Activated effector memory CD4-positive, alpha-beta T cell treated with anti-CD3 and anti-CD28 coated beads, Interleukin-2, amount 50 U/mL, for 16 hours (primary cell): ENCODE measurements at places on chromosomes 16 and 17.
A peak's percentile ranks its signal among the peaks of the same experiment; 100 is the strongest.

- no peak for DNase-seq
Measured at GRCh38 chr16:21704266-21704665, 40.5 kb downstream of the OTOA start.

GRCh38 chr17:17070931-17071330, 28.7 kb downstream of the MPRIP start:
- peak; percentile 50 for DNase-seq

DNA sequence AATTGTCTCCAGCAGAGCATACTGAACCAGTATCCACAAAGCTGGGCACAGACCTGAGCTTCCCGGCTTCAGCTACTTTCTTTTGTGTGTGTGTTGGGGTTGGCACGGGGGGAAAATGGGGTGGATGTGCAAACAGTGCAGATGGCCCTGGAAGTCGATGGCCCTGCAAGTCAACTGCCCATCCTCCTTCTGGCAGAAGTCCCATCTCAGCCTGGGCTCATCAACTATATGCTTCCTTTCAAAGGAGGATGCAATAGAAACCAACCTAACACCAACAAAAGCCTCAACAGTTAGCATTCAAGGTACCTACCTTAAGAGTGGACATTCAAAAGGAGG, 55.7 kb downstream of the SOX9 start:
- no peak for DNase-seq

DNA sequence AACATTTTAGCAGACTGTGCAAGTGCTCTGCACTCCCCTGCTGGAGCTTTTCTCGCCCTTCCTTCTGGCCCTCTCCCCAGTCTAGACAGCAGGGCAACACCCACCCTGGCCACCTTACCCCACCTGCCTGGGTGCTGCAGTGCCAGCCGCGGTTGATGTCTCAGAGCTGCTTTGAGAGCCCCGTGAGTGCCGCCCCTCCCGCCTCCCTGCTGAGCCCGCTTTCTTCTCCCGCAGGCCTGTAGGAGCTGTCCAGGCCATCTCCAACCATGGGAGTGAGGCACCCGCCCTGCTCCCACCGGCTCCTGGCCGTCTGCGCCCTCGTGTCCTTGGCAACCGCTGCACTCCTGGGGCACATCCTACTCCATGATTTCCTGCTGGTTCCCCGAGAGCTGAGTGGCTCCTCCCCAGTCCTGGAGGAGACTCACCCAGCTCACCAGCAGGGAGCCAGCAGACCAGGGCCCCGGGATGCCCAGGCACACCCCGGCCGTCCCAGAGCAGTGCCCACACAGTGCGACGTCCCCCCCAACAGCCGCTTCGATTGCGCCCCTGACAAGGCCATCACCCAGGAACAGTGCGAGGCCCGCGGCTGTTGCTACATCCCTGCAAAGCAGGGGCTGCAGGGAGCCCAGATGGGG, 3.1 kb downstream of the GAA start:
- DNase-seq, result no peak

- DNase-seq, result no peak
Measured at GRCh38 chr17:68390888-68391545, 66.3 kb downstream of the WIPI1 start.

GRCh38 chr17:65190467-65191097, 53.4 kb downstream of the RGS9 start:
- no peak for DNase-seq

- peak; percentile 8 for DNase-seq
Measured at GRCh38 chr16:1884155-1884760, 12.3 kb upstream of the MEIOB start.

DNA sequence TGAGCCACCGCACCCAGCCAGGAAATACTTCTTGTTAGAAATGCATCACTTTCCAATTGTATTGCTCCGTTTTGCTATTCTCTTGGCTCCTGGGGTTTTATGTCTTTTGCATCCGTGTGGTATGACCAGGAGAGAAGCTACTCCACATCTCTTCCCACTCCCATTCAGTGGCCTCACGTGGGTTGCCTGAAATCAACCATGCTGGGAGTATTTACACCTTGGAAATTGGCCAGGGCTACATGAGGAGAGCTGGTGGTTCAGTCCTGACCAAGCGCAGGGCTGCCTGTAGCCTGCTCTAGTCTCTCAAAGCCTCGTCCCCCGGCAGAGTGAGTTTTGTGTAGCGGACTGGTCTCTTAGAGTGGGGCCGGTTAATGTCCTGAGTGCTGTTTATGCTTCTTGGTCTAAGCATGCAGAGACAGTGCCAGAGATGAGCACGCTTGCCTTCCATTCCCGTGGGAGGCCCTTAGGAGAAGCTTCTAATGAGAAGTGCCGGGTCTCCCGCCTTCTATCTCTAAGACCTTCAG, 3.8 kb downstream of the WFDC1 start:
- DNase-seq, result no peak

GRCh38 chr17:82239926-82240505, 11.2 kb downstream of the SLC16A3 start:
- DNase-seq, result no peak

- no peak for DNase-seq
Measured at GRCh38 chr17:49896222-49896621, 48.4 kb upstream of the TAC4 start.

DNA sequence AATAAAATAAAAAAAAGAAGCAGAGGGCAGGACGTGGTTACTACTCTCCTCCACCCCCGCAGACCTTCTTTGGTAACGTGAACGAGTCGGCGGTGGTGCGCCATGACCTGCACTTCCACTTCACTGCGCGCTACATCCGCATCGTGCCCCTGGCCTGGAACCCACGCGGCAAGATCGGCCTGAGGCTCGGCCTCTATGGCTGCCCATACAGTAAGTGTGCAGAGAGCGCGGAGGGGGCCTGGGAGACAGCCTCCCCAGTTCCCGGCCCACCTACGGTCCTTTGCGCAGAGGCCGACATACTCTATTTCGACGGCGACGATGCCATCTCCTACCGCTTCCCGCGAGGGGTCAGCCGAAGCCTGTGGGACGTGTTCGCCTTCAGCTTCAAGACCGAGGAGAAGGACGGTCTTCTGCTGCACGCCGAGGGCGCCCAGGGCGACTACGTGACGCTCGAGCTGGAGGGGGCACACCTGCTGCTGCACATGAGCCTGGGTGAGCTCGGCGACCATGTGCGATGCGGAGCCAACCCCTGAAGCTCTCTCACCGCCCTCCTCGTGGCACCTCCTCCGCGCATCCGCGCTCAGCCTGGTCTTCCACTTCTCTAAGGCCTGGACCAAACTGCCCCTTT, 2.7 kb downstream of the CNTNAP1 start:
- no peak for DNase-seq

DNA sequence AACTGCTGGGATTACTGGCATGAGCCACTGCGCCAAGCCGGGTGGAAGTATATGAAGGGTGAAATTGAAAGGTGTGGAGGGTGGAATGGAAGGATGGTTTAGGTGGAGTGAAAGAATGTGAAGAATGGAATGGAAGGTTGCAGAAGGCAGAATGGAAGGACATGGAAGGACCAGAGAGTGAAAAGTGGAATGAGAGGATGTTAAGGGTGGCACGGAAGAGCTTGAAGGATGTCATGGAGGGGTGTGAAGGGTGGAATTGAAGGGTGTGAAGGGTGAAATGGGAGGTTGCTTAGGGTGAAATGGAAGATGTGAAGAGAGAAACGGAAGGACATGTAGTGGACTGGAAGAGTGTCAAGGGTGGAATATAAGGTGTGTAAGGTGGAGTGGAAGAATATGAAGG, 16.2 kb downstream of the MIS12 start:
- DNase-seq, result no peak

DNA sequence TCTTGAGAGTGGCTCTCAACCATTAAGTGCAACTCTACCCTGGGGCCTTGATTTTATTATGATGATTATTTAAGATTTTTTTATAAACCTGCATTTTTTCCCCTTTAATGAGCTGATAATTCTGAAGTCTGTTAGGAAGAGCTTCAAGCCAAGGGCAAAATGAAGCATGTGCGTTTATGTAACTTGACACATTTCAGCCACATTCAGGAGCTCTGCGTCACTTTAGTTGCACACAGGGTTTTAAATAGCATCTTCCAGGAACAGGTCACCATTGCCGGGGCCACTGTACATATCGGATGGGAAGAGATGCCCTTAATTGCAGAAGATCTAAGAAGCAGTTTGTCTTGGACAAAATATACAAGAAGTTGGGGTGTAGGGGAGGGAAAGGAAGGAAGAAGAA, 89.6 kb downstream of the BMERB1 start:
- DNase-seq, result no peak

DNA sequence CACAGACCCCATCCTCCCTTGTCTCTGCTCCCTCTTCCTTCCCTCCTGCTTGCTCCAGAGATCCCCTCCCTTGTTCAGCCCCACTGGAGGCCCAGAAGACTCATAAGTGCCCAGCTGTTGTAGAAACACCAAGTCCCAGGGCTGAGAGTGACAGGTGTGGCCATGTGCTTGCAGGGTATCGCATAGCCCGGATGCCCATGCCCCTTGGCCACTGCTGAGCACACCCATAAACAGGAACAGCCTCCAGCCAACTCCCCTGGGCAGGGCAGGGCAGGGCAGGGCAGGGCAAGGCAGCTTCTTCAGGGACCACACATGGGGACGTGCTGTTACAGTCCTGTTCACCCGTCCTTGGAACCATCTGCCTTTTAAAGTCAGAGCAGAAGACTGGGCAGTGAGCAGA, 2.0 kb downstream of the CACNG1 start:
- no peak for DNase-seq

DNA sequence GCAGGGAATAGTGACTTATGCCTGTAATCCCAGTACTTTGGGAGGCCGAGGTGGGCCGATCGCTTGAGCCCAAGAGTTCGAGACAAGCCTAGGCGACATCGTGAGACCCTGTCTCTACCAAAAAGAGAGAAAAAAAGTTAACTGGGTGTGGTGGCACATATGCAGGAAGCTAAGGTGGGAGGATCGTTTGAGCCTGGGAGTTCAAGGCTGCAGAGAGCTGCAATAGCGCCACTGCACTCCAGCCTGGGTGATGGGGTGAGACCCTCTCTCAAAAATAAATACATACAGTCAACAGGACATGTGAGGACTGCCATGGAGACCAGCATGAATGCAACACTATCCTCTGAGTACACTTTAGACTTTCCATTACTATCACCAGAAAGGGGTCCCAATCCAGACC, 15.4 kb upstream of the ST6GALNAC2 start:
- peak; percentile 38 for DNase-seq

DNA sequence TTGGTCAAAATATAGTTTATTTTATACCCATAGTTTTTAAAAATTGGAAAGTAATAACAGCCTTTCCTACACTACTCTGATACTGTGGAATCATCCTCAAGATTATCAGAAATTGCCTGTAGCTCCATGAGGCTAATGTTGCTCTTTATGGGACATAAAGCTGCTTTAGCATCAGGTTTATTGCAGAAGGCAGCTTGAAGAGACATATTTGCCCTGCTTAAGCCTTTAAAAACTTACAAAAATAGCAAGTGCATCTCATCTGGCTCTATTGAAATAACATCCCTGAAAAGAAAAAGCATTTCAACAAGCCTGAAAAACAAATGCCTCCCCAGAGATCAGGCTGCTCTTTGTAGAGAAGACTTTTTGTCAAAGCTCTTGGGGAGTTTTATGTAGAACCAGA, 142.9 kb upstream of the MON1B start:
- no peak for DNase-seq

GRCh38 chr17:1880851-1881630, 51.2 kb downstream of the RPA1 start:
- DNase-seq, result no peak

GRCh38 chr17:4357030-4357628, 9.3 kb downstream of the UBE2G1 start:
- DNase-seq, result no peak

- peak; percentile 50 for DNase-seq
Measured at GRCh38 chr17:7831233-7831632, 2.8 kb upstream of the KDM6B start.

GRCh38 chr16:57559072-57559790, 16.8 kb downstream of the ADGRG5 start:
- DNase-seq, result no peak

DNA sequence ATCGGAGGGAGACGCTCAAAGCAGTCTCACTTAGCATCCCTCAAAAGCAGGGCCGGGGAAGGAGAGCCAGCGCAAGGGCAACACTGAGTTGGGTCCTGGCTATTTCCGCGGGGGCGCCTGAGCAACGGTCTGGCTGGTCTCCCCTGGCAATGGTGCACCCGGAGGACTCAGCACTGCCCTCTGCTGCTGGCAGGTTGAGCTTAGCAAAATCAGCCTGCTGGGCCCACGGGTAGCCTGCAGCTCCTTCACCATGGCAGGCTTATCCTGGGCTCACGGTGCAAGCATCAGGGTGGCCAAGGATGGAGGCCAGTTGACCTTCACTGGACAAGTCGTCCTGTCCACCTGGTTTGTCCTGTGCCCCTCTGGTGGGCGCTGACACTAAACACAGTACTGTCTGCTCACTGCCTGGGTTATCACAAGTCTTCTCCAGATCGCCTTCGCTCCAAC, 14.4 kb upstream of the ALDH3A1 start:
- DNase-seq, result peak; percentile 81

DNA sequence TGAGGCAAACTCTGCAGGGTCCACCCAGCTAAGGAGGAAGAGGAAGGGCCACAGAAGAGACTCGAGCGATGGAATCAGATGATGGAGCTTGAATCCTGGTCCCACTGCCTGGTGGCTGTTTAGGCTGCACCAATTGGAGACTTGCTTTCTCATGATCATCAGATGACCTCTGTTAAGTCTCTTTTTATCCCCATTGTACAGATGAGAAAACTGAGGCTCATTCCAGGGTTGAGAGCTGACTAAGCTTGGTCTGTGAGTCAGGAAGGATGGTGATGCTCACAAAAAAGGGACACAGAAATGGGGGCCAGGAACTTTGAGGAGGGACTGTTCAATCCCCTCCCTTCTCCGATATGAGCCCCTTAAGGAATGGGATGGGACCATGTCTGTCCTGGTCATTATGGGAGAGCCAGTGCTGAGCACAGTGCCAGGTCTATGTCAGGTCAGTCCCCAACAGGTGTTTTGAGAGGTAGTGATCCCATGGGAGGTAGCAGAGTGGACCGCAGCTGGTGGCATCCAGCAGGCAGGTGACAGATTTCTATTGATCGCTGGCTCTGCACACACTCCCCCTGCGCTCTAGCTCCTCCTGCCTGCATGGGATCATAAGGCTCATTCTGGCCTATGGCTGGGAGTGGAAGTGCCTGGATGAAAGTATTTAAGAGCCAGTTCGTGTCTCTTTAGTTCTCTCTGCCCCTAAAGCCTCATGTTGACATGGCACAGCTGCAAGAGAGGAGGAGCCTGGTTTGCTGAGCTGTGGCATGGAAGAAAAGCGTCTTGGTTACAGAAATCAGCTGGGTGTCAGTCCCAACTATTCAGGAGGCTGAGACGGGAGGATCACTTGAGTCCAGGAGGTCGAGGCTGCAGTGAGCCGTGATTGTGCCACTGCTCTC, 27.2 kb downstream of the SNX20 start:
- no peak for DNase-seq

DNA sequence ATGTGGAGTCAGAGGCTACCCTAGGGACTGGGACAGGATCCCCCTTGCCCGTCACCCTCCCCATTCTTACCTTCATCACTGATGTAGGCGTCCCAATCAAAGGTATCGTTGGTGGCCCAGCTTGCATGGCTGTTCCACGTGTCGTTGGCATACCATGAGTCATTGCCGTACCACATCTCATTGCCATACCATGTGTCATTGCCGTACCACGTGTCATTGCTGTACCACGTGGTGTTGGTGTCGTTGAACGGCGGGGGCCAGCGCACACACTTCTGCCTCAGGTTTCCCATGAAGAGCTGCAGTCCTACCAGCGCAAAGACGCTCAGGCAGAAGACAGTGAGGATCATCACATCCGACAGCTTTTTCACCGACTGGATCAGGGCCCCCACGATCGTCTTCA, 4.8 kb downstream of the SCN4A start:
- DNase-seq, result no peak
